ENCODE measurements at places on chromosomes 1 and 21. TPM values are rescaled to one million over a fixed set of nuclear protein-coding genes. Genes with fewer than 3 reads are reported as not detected.
A peak's percentile ranks its signal among the peaks of the same experiment; 100 is the strongest.

GRCh38 chr21:26061437-26061836, 109.1 kb downstream of the APP start:
- no peaks in the 10 kb centered on the region for H3K4me1 ChIP-seq
- H3K36me3 ChIP-seq: no peaks in the 10 kb centered on the region
- no peak for DNase-seq
- no peaks in the 10 kb centered on the region for H3K27me3 ChIP-seq
- no peak overlapping the region for H3K4me3 ChIP-seq

The VANGL2 gene
- not detected for total RNA-seq

DNA sequence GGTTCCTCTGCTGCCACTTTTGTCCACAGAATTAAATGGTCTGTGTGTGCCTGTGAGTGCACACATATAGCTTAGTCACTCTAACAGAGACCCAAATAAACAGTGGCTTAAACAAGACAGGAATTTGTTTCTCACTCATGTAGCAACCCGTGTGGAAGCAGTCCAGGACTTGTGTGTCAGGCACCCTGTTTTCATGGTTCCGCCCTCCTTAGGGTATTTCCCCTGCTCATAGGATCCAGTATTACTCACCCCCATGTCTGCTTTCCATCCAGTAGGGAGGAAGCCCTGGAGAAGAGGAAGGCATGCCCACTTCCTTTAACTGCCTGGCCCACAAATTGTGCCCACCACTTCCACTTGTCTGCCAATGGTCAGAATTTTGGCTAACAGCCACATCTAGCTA, 41.3 kb upstream of the TACSTD2 start:
- H3K27ac ChIP-seq: no peak overlapping the region
- no peaks in the 10 kb centered on the region for H3K36me3 ChIP-seq
- DNase-seq: no peak
- peaks cover 10% of the 10 kb centered on the region for H3K4me1 ChIP-seq
- no peaks in the 10 kb centered on the region for H3K27me3 ChIP-seq
- no peak overlapping the region for H3K4me3 ChIP-seq

- H3K36me3 ChIP-seq: no peaks in the 10 kb centered on the region
- no peak overlapping the region for H3K27ac ChIP-seq
- no peaks in the 10 kb centered on the region for H3K27me3 ChIP-seq
- no peak for DNase-seq
- no peak overlapping the region for H3K4me3 ChIP-seq
Measured at GRCh38 chr1:178682886-178683285, 42.2 kb upstream of the RALGPS2 start.

DNA sequence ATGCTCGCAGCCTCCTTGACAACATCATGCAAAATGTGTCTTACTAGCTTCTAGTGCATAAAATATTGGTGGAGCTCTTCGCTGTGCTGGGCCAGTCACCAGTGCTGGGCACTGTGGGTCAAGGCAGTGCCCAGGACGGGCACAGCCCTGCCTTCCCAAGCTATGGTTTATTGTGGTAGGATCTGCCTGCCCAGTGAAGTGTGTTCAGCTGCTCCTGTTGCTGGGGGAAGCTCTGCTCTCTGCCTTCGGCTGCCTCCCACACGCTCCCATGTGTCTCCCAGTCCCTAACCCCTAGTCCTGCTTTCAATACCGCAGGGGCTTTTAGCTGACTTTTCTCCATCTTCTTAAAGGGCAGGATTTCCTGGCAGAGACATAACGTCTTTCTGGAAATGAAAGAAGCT, 15.7 kb downstream of the EPHX1 start:
- no peak for DNase-seq
- H3K4me3 ChIP-seq: no peak overlapping the region
- no peaks in the 10 kb centered on the region for H3K36me3 ChIP-seq
- H3K27me3 ChIP-seq: no peaks in the 10 kb centered on the region

The DENND2D gene
- 203 TPM for total RNA-seq

The NDUFS2 gene
- 84.7 TPM for total RNA-seq

DNA sequence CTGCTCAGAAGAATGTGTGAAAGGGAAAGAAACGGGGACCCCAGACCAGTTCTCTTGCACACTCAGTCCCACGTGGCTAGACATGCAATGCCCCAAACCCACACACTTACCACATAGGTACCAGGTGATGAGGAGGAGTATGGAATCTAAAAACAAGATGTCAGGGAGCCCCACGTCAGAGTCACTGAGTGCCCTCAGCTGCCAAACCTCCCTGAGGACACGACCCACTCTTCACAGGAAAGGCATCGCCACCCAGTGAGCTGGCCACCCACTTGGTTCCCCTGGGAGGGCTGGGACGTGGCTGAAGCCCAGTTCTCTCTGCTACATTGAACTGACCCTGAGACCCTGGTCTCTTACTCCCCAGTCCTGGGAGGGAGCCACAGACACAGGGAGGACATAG, 41.4 kb downstream of the MRPL37 start:
- H3K4me3 ChIP-seq: no peak overlapping the region
- H3K36me3 ChIP-seq: peaks cover 57% of the 10 kb centered on the region
- H3K4me1 ChIP-seq: no peaks in the 10 kb centered on the region
- no peaks in the 10 kb centered on the region for H3K27me3 ChIP-seq

- H3K4me3 ChIP-seq: no peak overlapping the region
- H3K27me3 ChIP-seq: peaks cover 2% of the 10 kb centered on the region
- H3K36me3 ChIP-seq: no peaks in the 10 kb centered on the region
- H3K4me1 ChIP-seq: peaks cover 20% of the 10 kb centered on the region
Measured at GRCh38 chr1:54883349-54884102, 3.5 kb downstream of the DHCR24 start.

The LRRC38 gene
- total RNA-seq: not detected

- no peaks in the 10 kb centered on the region for H3K4me1 ChIP-seq
- no peak for DNase-seq
- peaks cover 8% of the 10 kb centered on the region for H3K27me3 ChIP-seq
- no peak overlapping the region for H3K27ac ChIP-seq
Measured at GRCh38 chr1:69572921-69573320, 5.2 kb downstream of the LRRC7 start.

DNA sequence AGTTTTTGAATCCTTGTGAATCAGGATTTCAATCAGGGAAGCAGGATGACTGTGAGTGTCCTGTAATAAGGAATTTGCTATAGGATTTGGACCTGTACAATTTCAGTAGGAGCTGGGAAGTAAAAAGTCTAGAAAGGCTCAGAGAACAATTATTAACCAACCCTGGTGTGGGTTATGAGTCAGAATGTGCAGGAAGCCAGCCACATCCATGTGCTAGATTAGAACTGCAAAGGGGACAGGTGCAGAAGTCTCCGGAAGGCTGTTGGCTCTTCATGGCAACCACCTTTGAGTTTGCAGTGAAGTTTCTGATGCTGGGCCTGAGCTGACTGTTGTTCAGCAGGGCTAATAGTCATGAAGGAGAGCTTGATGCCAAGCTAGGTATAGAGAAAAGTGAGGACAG, 70.7 kb downstream of the SPATA46 start:
- no peak overlapping the region for H3K27ac ChIP-seq
- no peaks in the 10 kb centered on the region for H3K36me3 ChIP-seq
- no peak for DNase-seq
- no peak overlapping the region for H3K4me3 ChIP-seq

- H3K4me3 ChIP-seq: peak overlapping the region; percentile 95
- H3K27me3 ChIP-seq: no peaks in the 10 kb centered on the region
- no peaks in the 10 kb centered on the region for H3K36me3 ChIP-seq
- peaks cover 86% of the 10 kb centered on the region for H3K4me1 ChIP-seq
Measured at GRCh38 chr1:155003766-155004351, 1.3 kb downstream of the ZBTB7B start.

GRCh38 chr1:231887166-231887565, 260.6 kb downstream of the DISC1 start:
- no peaks in the 10 kb centered on the region for H3K4me1 ChIP-seq
- no peaks in the 10 kb centered on the region for H3K36me3 ChIP-seq
- no peaks in the 10 kb centered on the region for H3K27me3 ChIP-seq
- no peak overlapping the region for H3K4me3 ChIP-seq

The SLC9C2 gene
- not detected for total RNA-seq

GRCh38 chr21:41201385-41201784, 33.4 kb downstream of the BACE2 start:
- DNase-seq: no peak
- no peak overlapping the region for H3K4me3 ChIP-seq
- no peaks in the 10 kb centered on the region for H3K27me3 ChIP-seq
- H3K27ac ChIP-seq: no peak overlapping the region
- H3K4me1 ChIP-seq: no peaks in the 10 kb centered on the region
- no peaks in the 10 kb centered on the region for H3K36me3 ChIP-seq

The GBP3 gene
- 49.0 TPM for total RNA-seq

The ADORA3 gene
- total RNA-seq: not detected

The FAM72D gene
- total RNA-seq: not detected

GRCh38 chr1:205754857-205755256, 4.9 kb upstream of the NUCKS1 start:
- H3K36me3 ChIP-seq: peaks cover 3% of the 10 kb centered on the region
- no peak overlapping the region for H3K4me3 ChIP-seq
- H3K27me3 ChIP-seq: no peaks in the 10 kb centered on the region
- no peak overlapping the region for H3K27ac ChIP-seq
- DNase-seq: no peak
- peaks cover 4% of the 10 kb centered on the region for H3K4me1 ChIP-seq

DNA sequence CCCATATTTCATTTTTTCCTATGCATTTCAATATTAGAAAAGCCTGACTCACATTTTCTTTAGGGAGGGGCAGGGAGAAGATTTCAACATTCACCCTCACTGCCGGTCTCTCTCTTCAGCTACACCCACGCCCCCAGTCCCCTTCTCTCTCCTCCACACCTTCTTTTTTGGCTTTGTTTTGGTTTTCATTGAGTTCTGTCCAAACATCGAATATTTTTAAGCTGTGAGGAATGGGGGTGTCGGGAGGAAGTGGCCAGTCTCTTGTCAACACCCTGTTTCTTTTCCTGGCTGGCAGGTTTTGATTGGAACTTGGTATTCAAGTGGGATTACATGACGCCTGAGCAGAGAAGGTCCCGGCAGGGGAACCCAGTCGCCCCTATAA, 177.3 kb downstream of the PGBD5 start:
- H3K27ac ChIP-seq: no peak overlapping the region
- H3K27me3 ChIP-seq: no peaks in the 10 kb centered on the region
- no peak for DNase-seq
- H3K4me1 ChIP-seq: no peaks in the 10 kb centered on the region
- no peak overlapping the region for H3K4me3 ChIP-seq

- DNase-seq: no peak
- H3K36me3 ChIP-seq: no peaks in the 10 kb centered on the region
- H3K27me3 ChIP-seq: no peaks in the 10 kb centered on the region
- H3K4me3 ChIP-seq: no peak overlapping the region
Measured at GRCh38 chr1:219555806-219556205, 57.1 kb downstream of the ZC3H11B start.

GRCh38 chr1:1596493-1597274, 3.3 kb downstream of the FNDC10 start:
- H3K27me3 ChIP-seq: peaks cover 2% of the 10 kb centered on the region
- no peaks in the 10 kb centered on the region for H3K36me3 ChIP-seq
- H3K4me1 ChIP-seq: peaks cover 19% of the 10 kb centered on the region
- peak; percentile 10 for DNase-seq
- no peak overlapping the region for H3K27ac ChIP-seq

GRCh38 chr21:15212206-15212605, 147.4 kb upstream of the NRIP1 start:
- H3K4me3 ChIP-seq: no peak overlapping the region
- no peaks in the 10 kb centered on the region for H3K36me3 ChIP-seq
- H3K27me3 ChIP-seq: no peaks in the 10 kb centered on the region
- H3K4me1 ChIP-seq: no peaks in the 10 kb centered on the region
- H3K27ac ChIP-seq: no peak overlapping the region

The FCRL2 gene
- total RNA-seq: 0.49 TPM

DNA sequence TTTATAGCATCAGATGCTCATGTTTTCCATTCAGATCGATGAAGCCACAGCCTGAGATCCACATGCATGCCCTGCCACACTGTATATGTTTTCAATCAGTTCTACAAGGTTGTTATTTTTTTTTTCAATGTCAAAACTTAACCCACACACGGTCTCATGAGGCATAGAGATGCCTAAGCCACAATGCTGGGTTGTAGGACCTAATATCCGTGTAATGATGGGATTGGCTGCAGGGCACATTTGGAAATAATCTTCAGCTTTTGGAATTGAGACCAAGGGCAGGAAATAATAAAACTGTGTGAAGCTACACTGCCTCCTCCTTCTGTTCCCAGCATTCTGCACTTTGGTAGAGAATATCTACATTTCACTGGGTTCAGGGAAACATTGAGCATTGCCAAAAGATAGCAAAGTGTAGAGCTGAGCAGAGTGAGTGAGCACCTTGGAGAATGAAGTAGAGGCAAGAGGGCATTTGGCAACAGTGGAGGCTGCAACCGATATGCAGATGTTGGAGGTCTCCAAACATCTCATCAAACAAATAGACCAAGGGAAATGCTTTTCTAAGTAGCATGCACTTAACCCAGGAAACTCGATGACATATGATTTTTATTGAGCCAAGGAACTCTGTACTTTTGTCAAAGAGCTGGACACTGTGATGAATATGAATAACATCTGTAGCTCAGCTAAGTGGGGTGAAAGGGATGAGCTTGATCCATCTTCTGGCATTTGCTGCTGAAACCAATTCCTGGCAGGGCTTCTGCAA, 176.7 kb downstream of the LYPLAL1 start:
- no peak overlapping the region for H3K27ac ChIP-seq
- H3K27me3 ChIP-seq: no peaks in the 10 kb centered on the region
- H3K4me1 ChIP-seq: no peaks in the 10 kb centered on the region
- no peak overlapping the region for H3K4me3 ChIP-seq
- no peaks in the 10 kb centered on the region for H3K36me3 ChIP-seq

DNA sequence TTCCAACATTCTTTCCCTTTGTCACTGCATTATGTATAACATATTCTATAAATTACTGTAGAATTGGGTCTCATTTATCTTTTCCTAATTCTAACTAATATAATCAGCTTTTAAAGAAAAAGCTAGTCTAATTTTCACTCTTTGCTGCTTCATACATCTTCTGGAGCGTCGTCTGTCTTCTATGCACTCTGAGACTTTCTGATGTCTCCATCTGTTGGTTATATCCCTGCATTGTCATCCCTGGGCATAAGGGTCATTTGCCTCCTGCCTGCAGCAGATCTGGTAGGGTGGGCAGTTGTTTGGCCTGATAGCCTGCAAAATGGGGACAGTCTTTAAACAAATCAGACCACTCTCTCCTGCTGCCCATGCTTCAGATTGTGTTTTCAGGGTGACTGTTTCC, 40.8 kb upstream of the DYNLT5 start:
- DNase-seq: no peak
- H3K27me3 ChIP-seq: peaks cover 3% of the 10 kb centered on the region
- no peaks in the 10 kb centered on the region for H3K36me3 ChIP-seq
- no peaks in the 10 kb centered on the region for H3K4me1 ChIP-seq

DNA sequence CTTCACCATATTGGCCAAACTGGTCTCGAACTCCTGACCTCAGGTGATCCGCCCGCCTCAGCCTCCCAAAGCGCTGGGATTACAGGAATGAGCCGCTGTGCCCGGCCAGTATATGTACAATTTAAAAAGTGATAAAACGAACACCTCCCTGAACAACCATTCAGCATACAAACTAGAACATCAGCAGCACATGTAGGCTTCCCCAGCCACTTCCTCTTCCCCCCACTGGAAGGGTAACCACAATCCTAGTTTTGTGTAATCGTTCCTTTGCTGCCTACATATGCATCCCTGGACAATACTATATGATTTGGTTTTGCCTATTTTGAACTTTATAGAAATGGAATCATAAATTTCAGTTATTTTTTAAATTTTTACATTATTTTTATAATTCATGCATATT, 60.4 kb downstream of the DESI2 start:
- no peaks in the 10 kb centered on the region for H3K27me3 ChIP-seq
- DNase-seq: no peak
- no peak overlapping the region for H3K4me3 ChIP-seq

The CHRM3 gene
- total RNA-seq: not detected

- H3K4me1 ChIP-seq: no peaks in the 10 kb centered on the region
- H3K4me3 ChIP-seq: no peak overlapping the region
- H3K27me3 ChIP-seq: no peaks in the 10 kb centered on the region
- no peak for DNase-seq
- H3K27ac ChIP-seq: no peak overlapping the region
Measured at GRCh38 chr1:1128454-1129139, 12.7 kb upstream of the C1orf159 start.
